GM12892 (cell line): ENCODE measurements at places on chromosomes 1 and 21.

DNA sequence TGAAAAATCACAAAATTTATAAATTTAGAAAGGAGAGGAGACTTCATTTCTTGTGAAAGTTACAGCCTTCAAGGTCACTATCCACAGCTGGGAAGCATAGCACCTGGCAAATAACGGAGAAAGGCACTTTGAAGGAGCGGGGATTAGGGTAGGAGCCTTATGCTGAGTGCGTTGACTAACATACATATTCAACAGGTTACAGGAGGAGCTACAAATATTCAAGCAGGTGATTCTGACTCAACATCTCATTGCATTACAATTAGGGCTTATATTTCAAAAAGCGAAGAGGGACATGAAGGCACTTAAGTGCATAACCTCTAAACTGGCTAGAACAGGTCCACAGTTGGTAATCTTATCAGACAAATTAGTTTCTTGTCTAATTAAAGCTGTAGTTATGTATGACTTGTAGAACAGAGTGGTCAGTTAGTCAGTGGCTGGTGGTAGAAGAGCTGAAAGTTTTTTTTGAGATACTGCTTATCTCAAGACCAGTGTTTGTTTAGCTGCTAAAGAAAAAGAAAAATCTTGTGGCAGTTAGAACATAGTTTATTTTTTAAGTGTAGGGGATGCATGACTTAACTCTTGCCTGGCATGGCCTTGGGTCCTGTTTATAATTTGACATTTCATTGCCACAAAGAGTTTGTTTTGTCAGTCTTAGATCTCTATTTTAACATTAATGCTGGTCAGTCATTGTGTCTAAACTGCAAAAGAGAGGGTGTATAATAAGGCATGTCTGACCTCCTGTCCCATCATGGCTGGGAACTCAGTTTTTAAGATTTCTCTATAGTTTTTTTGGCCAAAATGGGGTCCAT, 311.5 kb downstream of the DUSP10 start:
- no peak for DNase-seq

GRCh38 chr1:159554696-159555095, 18.9 kb upstream of the OR10J5 start:
- DNase-seq: no peak

GRCh38 chr1:203754455-203754864, 10.5 kb upstream of the LAX1 start:
- no peak for DNase-seq

GRCh38 chr1:65431111-65431705, 10.7 kb downstream of the LEPR start:
- DNase-seq: no peak

DNA sequence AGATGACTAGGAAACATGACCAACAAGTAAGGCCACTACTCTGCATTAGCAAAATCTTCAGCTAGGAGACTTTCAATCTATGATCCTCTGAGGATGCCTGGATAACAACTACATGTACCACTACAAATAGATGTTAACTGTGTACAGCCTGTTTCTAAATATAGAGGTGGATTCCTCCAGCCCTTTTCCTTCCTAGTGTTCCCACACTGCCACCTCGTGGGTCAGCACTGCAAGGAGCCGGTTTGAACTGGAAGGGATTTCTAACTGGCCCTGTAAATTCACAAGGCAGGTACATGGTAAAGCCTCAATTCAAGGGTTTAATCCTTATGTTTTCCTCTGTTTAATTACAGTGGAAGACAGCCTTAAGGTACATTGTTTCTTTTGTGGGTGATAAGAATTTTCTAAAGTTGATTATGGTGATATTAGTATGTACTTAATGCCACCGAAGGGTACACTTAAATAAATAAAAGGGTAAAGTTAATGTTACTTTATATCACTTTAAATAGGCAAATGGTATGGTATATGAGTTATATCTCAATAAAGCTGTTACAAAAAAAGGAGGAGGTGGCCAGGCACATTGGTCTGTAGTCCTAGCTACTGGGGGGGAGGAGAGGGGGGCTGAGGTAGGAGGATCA, 14.4 kb downstream of the SMYD3 start:
- no peak for DNase-seq
